ENCODE measurements at places on chromosomes 6 and 20. TPM values are rescaled to one million over a fixed set of nuclear protein-coding genes. Genes with fewer than 3 reads are reported as not detected.
A peak's percentile ranks its signal among the peaks of the same experiment; 100 is the strongest.

DNA sequence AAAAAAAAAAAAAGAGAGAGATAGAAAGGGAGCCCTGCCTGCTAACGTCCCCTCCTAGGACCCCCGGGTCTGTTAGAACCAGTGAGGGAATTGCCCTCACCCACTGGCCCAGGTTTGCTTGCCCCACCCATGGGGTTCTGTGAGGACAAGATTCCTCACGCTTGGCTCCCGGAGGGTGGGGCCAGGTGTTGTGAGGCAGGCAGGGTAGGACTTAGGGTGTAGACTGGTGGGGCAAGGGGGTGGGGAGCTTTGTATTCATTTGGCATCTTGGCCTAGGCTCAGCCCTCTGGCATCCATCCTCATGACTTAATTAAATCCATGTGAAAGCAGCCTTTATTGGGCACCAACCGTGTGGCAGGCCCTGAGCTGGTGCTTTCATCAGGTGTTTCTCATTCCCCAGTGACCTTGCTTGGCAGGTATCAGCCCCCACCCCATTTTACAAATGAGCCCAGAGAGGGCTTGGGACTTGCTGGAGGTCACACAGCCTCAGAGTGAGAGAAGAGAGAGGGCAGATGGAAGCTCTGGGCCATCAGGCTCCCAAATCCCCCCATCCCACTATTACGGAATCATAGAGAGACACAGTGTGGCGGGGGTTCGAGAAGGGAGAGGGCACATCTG lies 19.0 kb downstream of the RAB44 start:
- no peak overlapping the region for H3K27ac ChIP-seq
- H3K4me1 ChIP-seq = no peaks in the 10 kb centered on the region
- peak; percentile 54 for DNase-seq
- H3K4me3 ChIP-seq = no peak overlapping the region

MAS1 gene
- total RNA-seq = not detected

DNA sequence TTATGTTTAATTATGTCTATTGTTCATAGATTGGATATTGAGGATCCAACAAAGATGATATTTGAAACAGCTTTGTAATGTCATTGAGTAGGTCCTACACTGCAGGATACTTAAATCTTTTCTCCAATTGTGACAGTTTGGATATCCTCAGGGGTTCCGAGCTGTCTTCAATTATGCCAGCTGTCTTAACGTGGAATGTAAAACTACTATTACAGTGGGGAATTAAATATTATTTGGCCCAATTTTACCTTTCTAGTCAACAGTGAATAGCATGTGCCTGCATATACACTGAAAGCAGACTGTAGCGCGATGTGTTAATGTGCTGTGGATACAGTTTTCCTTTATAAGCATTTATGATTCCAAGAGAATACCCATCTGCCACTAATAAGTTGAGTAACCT lies 156.9 kb downstream of the GRIK2 start:
- no peak for DNase-seq
- H3K4me1 ChIP-seq = no peaks in the 10 kb centered on the region
- H3K4me3 ChIP-seq = no peak overlapping the region
- no peak overlapping the region for H3K27ac ChIP-seq
- H3K36me3 ChIP-seq = no peaks in the 10 kb centered on the region

- H3K4me3 ChIP-seq = peak within 1 kb of the TSS; percentile 69
- DNase-seq = no peak
- H3K27me3 ChIP-seq = no peaks in the 10 kb centered on the region
- H3K27ac ChIP-seq = peak within 1 kb of the TSS; percentile 64
- peaks cover 31% of the 10 kb centered on the region for H3K4me1 ChIP-seq
Observed at GRCh38 chr6:149897855-149898744, at the start of gene RAET1E. RAET1E (minus strand) TSS chr6:149898113; CDS start chr6:149890901, 7,212 bp downstream.

DNA sequence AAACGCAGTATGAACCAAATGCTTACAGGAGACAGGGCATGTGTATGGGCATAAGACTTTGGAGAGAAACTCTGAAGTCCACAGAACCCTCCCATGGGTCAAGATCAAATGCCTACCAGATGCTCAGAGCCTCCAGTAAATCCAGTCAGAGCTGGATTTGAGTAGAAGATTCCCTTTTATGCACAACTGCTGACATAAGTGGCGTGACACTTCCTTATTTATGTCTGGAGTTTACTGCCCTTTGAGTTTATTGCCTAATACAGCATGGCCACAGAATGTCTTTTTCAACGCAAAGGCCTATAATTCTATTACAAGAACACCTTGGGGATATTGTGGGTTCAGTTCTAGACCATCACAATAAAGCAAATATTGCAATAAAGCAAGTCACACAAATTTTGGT lies 220.0 kb upstream of the FOXQ1 start:
- H3K36me3 ChIP-seq = no peaks in the 10 kb centered on the region
- no peak for DNase-seq
- no peak overlapping the region for H3K4me3 ChIP-seq
- H3K27ac ChIP-seq = no peak overlapping the region

DNA sequence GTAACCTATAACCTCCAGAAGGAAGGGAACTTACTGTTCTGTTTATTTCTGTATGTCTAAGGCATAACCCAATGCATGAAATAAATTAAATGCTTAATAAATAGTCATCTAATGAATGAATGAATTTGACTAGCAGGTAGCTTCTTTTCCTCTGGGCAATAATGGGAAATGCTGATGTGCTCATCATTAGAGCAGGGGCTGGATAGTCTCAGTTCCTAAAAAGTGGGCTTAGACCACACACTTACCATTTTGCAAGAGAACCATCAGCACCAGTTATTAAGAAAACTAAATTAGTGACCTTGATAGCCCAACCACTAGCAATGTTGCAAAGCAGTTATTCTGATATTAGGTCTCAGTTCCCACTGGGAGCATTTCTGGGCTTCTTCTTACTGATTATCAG lies 449.7 kb downstream of the CDC5L start:
- no peak overlapping the region for H3K27ac ChIP-seq
- no peak overlapping the region for H3K4me3 ChIP-seq
- no peaks in the 10 kb centered on the region for H3K4me1 ChIP-seq
- no peak for DNase-seq
- no peaks in the 10 kb centered on the region for H3K36me3 ChIP-seq

GRCh38 chr6:142485256-142485655 lies 183.4 kb downstream of the ADGRG6 start:
- no peak overlapping the region for H3K4me3 ChIP-seq
- peaks cover 3% of the 10 kb centered on the region for H3K4me1 ChIP-seq
- no peak for DNase-seq
- H3K36me3 ChIP-seq = no peaks in the 10 kb centered on the region

- H3K36me3 ChIP-seq = no peaks in the 10 kb centered on the region
- DNase-seq = peak; percentile 62
- H3K27ac ChIP-seq = no peak overlapping the region
- H3K4me1 ChIP-seq = peaks cover 6% of the 10 kb centered on the region
- H3K27me3 ChIP-seq = no peaks in the 10 kb centered on the region
Observed at GRCh38 chr6:20866935-20867703, 332.9 kb downstream of the CDKAL1 start.

GRCh38 chr6:100057941-100058340 lies 63.9 kb upstream of the MCHR2 start:
- no peaks in the 10 kb centered on the region for H3K36me3 ChIP-seq
- no peak overlapping the region for H3K27ac ChIP-seq
- no peak for DNase-seq
- H3K4me1 ChIP-seq = no peaks in the 10 kb centered on the region
- no peak overlapping the region for H3K4me3 ChIP-seq

DNA sequence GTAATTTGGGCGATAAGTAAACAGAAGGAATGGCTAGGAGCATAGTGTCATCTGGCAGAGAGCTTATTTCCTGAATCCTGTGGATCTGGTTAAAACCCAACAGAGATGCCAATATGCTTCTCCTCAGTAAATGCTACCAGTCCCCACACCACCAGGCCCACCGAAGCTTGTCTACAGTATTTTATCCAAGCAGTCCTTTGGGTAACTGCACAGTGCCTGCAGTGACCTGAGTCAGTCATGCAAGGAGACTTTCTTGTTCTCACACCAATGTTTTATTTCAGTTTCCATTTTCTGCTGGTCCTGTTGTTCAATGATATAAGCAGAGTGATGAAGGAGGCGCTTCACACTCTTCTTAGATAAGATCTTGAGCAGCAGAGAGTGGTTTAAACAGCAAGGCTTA lies 326.3 kb downstream of the RIMS1 start:
- no peaks in the 10 kb centered on the region for H3K4me1 ChIP-seq
- no peak overlapping the region for H3K27ac ChIP-seq
- H3K4me3 ChIP-seq = no peak overlapping the region
- H3K27me3 ChIP-seq = peaks cover 5% of the 10 kb centered on the region
- no peak for DNase-seq
- H3K36me3 ChIP-seq = no peaks in the 10 kb centered on the region

DNA sequence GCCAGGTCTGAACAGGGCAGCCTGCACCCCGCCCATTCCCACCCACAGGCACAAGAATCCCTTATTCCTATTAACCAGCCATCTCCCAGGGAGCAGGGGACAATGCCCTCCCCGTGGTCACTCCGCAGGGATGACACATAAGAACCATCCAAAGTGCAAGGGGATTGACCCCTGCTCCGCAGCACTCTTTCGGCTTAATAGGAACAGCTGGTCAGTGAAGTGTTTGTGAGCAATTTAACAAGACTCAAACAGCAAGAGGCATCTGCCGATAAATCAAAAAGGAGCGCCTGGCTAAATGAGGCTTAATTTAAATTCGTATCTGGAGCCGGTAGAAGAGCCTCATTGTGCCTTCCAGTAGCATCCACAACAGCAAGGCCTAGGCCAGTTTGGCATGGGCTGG lies 389.4 kb downstream of the RNGTT start:
- no peaks in the 10 kb centered on the region for H3K36me3 ChIP-seq
- no peak overlapping the region for H3K27ac ChIP-seq
- no peak overlapping the region for H3K4me3 ChIP-seq
- H3K4me1 ChIP-seq = no peaks in the 10 kb centered on the region
- no peaks in the 10 kb centered on the region for H3K27me3 ChIP-seq

ADGB gene
- total RNA-seq = not detected

GRCh38 chr6:36125575-36125974 lies 4.7 kb upstream of the MAPK13 start:
- H3K27me3 ChIP-seq = no peaks in the 10 kb centered on the region
- H3K36me3 ChIP-seq = no peaks in the 10 kb centered on the region
- H3K4me3 ChIP-seq = no peak overlapping the region
- H3K27ac ChIP-seq = no peak overlapping the region

CEP85L gene
- total RNA-seq = 15.2 TPM

DNA sequence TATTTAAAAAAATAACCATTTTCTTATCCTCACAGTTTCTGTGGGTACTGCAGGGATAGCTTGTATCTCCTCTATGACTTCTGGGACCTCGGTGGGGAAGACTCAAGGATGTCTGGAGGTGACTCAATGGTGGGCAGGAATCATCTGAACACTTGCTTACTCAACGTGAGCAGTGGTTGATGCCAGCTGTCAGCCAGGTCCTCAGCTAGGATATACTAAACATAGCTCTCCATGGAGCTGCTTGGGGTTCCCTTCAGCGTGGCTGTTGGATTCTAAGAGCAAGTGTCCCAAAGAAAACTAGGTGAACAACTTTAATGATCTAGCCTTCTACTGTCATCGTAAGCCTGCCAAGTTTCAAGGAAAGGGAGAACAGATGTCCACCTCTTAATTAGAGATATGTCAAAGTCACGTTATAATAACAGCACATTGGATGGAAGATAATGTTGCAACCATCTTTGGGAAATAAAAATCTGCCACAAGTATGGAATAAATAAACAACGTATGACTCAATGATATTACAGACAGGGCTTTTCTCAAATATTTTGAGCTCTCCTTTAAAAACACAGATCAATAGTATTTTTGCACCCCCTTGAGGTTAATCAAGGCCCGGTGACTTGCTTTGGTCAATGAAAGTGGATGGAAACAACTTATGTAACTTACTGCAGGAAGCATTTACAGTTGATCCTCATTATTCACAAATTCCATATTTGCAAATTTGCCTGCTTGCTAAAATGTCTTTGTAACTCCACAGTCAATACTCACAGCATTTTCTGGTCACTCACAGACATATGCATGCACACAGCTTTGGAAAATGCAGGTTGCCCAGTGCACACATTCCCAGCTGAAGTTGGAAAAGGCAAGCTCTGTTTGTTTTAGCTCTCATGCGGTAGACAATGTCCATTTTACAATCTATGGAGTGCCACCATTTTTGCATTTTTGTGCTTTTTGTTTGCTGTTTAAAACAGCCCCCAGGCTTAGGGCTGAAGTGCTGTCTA lies 6.6 kb upstream of the HEBP2 start:
- no peaks in the 10 kb centered on the region for H3K36me3 ChIP-seq
- DNase-seq = no peak
- no peak overlapping the region for H3K4me3 ChIP-seq
- no peaks in the 10 kb centered on the region for H3K27me3 ChIP-seq
- H3K27ac ChIP-seq = no peak overlapping the region

SYTL3 gene
- 1.5 TPM for total RNA-seq

DNA sequence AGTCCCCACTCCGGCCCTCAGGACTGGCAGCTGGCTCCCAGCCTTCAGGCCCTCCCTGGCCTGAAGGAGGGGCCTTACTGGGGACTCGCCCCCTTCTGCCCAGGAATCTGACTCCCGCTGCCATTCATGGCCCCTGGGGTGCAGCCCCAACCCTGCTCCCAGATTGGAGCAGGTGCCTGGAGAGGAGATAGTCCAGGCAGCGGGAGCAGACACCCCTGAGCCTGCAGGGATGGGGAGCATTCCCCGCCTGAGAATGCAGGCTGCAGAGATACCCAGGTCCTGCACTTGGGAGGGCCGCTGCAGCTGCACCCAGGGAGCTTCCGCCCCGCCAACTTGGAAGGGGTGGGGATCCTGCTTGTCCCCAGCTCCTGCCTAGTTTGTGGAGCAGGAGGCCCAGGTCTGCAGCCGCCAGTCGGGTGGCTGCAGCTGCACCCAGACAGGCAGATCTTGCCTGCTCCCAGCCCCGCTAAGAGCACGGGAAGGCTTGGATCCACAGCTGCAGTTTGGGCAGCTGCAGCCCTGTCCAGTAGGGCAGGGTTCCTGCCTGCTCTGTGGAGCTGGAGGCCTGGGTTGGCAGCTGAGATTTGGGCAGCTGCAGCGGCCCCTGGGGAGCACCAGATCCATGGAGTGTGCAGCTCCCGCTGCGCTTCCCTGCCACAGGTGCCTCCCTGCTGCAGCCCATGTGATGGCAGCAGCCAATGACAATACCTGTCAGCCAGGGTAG lies 5.2 kb downstream of the GTSF1L start:
- H3K4me1 ChIP-seq = peaks cover 1% of the 10 kb centered on the region
- H3K27me3 ChIP-seq = no peaks in the 10 kb centered on the region
- DNase-seq = no peak
- no peak overlapping the region for H3K27ac ChIP-seq
- H3K36me3 ChIP-seq = no peaks in the 10 kb centered on the region

- H3K36me3 ChIP-seq = no peaks in the 10 kb centered on the region
- no peaks in the 10 kb centered on the region for H3K4me1 ChIP-seq
- peak; percentile 94 for DNase-seq
- peaks cover 8% of the 10 kb centered on the region for H3K27me3 ChIP-seq
- H3K4me3 ChIP-seq = peak overlapping the region; percentile 24
- H3K27ac ChIP-seq = no peak overlapping the region
Observed at GRCh38 chr6:722077-722524, 29.2 kb upstream of the EXOC2 start.

DNA sequence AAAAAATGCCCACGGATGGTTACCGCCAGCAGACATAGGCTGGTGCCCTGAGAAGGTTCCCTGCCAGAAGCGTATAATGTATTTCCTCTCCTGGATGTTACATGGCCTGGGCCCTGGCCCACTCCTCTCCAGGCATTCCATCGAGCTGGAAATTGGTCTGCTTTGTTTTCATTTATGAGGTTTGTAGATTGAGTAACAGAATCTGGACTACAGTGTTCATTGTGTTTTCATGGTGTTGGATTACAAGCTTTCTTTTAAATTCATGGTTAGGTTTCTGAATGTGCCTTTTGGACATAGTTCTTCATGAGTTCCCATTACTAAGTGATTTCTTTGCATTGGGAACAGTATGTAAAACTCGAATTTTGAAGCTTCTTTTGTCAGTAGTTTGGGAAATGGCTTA lies 6.4 kb downstream of the TIAM2 start:
- H3K4me3 ChIP-seq = peak overlapping the region; percentile 18
- no peaks in the 10 kb centered on the region for H3K36me3 ChIP-seq
- DNase-seq = peak; percentile 89
- H3K27me3 ChIP-seq = no peaks in the 10 kb centered on the region
- H3K4me1 ChIP-seq = peaks cover 12% of the 10 kb centered on the region

Measured in osteoblast (primary cell).